Stimulated activated CD4-positive, alpha-beta T cell treated with anti-CD3 and anti-CD28 coated beads, Interleukin-15, amount 100 ng/mL, for 1 hour (primary cell): ENCODE measurements at places on chromosomes 4 and X.

DNA sequence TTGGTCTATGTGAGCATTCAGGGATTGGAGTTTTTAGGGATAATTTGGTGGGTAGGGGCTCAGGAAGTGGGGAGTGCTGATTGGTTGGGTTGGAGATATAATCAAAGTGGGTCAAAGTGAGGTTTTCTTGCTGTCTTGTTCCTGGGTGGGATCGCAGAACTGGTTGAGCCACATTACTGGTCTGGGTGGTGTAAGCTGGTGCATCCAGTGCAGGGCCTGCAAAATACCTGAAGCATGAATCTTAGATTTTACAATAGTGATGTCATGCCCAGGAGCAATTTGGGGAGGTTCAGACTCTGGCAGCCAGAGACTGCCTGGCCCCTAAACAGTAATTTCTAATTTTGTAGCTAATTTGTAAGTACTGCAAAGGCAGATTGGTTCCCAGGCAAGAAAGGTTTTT, 665.6 kb upstream of the PRKX start:
- DNase-seq = no peak

- DNase-seq = no peak
These were observed 99.2 kb downstream of the DRD5 start for GRCh38 chr4:9880406-9881197.

DNA sequence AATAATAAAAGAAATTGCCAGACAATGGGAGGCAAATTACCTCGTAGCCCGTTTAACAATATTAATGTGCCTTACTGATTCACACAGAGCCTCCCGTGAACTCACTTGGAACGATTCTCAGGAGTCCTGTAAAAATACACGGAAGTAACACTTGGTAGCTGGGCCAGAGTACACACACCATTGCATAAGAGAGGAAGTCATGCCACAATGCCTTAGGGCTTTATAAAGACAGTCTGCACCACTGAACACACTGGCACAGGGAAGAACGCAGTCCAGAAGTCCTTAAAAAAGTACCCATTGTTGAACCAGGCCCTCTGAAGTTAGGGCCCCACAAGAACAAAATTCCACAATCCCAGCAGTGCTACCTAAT, 15.1 kb downstream of the SLC2A9 start:
- DNase-seq = no peak

GRCh38 chr4:17475481-17475880, 36.4 kb downstream of the QDPR start:
- no peak for DNase-seq

DNA sequence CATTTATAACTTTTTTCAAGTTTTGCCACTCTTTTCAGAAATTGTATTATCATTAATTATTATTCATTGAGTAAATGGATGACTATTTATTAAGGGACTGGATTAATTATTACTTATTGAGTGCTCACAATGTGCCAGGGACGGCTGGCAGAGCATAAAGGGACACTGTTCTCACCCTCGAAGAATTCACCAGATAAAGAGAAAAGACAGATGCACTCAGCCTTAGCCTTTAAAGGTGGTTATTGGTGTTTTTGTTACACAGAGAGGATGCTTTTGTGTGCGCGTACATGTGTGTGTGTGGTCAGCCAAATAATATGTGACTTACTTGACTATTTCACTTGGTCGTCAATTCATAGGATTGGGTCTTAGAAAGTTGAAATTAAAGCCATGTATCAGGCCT, 187.0 kb downstream of the ANTXR2 start:
- DNase-seq = no peak

- no peak for DNase-seq
These were observed 4.4 kb downstream of the GPRIN3 start for GRCh38 chr4:89303177-89303576.

DNA sequence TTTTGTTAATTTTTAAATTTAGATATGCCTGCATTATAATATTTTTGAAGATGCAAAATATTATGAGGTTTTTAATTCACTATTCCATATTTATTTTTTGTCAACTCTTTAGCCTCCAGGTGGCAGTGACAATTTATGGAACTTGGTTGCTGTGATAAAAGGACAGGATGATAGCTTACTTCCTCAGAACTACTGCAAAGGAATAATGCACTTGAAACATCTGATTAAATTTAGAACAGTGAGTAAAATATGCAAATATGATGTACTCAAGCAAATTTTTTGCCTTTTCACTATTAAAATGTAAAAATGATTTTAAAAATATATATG, 45.1 kb downstream of the SPATA4 start:
- DNase-seq = no peak

DNA sequence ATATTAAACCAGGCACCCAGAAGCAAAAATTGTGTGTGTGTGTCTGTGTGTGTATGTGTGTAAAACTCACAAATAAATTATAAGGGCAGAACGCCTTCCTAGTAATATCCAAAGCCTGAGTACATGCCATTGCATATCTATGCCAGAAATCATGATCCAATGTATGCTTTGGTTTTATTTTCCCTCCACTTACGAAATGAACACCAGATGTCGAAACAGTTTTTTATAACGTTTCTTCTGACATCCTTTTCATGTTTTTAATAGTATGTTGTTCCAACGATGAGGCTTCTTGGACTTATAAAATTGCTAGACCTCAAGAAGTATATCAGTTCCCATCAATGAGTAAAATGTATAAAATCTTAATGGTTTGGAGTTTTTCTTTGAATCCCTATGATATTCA, 55.4 kb downstream of the KCNIP4 start:
- no peak for DNase-seq

- no peak for DNase-seq
These were observed 230.8 kb upstream of the AGTR2 start for GRCh38 chrX:115939636-115940160.

DNA sequence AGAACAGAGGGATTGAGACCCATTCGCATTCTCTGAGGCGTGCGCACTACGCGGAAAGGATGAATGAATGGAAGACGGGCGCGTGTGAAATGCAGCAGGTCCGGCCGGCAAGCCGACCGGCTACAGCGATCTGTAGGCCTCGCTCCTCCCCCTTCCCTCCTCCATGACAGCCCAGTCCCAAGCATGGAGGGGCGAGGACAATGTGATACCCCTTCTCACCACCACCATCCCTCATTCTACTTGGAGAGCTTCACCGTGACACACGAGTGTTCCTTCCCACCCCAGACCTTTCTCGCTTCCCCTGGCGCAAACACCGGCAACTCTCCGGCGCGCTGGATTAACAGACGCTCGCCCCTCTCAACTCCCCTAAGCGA, 815 bp downstream of the EIF4E start:
- DNase-seq = peak; percentile 27

DNA sequence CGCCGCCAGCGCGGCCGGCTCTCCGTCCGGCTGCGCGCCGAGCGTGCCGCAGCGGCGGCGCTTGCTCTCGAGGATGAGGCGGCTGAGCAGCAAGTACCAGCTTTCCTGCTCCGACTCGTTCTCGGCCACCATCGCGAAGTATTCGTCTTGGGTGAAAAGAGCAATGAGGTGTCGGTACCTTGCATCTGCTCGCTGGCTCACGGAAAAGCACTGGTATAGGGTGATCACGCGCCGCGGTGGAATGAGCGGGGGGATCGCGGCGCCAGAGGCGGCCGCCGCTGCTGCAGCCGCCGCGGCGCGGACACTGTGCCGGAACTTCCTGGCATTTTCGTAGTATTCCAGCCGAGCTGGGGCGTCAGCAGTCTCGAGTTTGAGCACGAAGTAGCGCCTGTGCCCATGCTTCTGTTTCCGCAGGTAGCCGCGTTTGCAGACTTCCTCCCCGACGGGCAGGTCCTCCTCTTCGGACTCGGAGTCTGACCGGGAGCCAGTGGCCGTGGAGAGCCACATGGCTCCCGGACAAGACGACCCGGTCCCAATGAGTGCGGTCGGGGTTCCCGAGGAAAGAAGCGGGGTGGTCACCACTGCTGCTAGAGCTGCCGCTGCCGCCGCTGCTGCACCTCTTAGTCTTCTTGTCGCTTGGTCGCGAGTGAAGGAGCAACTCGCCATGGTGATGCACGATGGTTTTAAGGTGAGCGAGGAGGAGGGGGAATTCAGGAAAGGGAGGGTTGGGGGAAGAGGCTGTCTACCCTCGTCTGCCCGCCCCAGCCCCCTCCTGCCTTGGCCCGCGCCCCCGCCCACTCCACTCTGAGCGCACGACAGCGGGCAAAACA, 469 bp downstream of the IRS4 start:
- DNase-seq = no peak
